Stimulated activated CD8-positive, alpha-beta memory T cell treated with anti-CD3 and anti-CD28 coated beads, Interleukin-2, amount 100 ng/mL, for 1 hour (primary cell): ENCODE measurements at places on chromosomes 5 and 9.
A peak's percentile ranks its signal among the peaks of the same experiment; 100 is the strongest.

GRCh38 chr9:95732802-95733688 lies 142.4 kb upstream of the ERCC6L2 start:
- no peak for DNase-seq

DNA sequence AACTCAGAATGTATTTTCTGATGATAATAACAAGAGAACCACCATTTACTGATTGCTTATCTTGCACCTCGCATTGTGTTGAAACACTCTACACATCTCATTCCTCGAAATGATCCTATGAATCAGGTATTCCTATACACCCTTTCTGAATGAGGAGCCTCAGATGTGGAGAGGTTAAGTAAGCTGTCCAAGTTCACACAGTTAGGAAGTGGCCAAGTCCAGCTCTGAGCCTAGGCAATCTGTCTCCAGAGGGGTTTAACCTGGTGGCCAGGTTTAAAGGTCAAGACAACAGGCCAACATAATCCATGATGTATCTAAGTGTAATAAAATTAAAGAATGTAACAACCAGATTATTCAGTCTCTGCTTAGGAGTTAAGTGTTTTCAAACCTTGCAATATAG lies 12.9 kb downstream of the FAM169A start:
- DNase-seq: no peak

GRCh38 chr9:82668689-82669199 lies 394.2 kb downstream of the RASEF start:
- no peak for DNase-seq

- no peak for DNase-seq
Observed at GRCh38 chr5:71862087-71862486, 143.0 kb downstream of the CARTPT start.

DNA sequence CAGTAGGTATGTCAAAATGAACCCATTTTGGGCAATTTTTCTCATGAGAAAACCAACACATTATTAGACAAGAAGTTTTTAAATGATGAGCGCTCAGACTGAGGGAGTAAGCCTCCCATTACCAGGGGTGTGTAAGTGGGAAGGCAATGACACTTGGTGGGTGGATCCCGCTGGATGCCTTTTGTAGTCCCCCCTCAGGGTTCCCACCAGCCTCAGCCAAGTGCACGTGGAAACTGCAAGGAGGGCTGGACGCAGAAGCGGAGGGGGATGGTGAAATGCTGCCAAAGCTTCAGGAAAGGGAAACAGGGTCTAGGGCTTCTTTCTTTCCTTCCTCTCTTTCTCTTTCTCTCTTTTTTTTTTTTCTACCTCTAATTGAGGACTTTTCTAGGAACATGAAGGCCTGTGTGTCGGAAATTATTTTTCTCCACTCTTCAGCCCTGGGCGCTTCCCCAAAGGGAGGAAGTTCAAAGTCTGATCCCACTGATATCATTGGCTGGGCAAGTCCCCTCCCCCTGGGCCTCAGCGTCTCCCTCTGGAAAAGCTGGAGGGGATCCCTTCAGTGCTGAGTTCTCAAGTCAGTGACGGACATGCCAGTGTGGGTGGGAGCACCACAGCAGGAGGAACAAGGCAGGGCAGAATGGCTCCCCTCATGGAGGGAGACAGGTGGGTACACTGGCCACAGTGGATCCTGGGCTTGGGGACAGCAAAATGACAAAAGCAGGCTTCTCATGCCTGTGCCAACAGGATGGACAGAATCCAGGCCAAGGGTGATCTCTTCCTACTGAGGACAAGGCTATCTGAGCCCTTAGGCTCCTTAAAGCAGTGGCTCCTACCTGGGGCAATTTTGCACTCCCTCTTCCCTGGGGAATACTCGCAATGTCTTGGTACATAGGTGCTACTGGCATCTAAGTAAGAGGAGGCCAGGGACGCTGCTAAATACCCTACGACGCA lies 23.9 kb upstream of the SLC25A51 start:
- no peak for DNase-seq

DNA sequence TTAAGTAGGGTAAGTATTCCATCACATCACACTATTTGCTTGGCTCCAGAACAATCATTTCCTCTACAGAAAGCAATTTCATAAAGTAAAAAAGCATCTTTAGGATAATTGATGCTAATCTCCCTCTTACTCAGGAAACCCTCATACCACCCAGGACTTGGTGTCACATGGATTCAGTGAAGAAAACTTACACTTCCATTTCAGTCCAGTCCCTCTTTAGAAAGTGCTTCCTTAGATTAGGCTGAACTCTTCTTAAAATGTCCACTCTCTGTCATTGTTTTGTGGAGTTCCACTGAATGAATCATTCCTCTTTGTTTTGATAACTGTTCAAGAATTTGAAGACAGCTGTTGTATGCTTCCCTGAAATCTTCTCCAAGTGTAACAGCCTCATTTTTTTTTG lies 144.0 kb upstream of the ZNF462 start:
- DNase-seq: no peak

DNA sequence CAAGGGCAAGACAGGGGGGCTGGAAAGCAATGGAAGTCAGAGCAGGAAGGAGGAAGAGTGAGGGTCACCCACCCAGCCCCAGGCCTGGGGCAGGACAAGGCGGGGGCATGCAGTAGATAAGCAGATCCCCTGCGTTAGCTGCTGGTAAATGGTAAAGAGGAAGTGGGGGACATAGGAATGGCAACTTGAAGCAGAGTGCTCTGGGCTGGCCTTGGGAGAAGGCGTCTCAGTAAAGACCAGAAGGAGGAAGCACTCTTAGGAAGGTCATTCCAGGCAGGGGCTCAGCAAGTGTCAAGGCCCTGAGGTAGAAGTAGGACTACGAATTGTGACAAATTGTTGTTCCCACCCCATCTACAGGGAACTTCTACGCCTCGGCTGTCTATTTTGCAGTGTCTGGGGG lies 15.1 kb downstream of the TCOF1 start:
- DNase-seq: no peak

DNA sequence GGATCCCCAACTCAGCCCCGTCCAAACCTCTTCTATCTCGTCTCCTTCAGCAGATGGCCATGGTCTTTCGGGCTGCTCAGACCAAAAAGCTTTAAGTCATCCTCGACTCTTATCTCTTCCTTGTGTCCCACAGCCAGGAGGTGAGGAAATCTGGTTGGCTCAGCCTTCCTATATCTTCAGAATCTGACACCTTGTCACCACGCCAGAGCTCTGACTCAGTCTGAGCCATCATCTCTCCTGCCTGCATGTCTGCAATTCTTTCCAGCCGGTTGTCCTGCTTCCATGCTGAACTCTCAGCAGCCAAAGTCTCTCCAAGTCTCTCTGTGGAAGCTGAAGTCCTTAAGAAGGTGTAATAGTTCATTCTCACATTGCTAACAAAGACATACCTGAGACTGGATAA lies 419.3 kb upstream of the ADAMTS16 start:
- no peak for DNase-seq

DNA sequence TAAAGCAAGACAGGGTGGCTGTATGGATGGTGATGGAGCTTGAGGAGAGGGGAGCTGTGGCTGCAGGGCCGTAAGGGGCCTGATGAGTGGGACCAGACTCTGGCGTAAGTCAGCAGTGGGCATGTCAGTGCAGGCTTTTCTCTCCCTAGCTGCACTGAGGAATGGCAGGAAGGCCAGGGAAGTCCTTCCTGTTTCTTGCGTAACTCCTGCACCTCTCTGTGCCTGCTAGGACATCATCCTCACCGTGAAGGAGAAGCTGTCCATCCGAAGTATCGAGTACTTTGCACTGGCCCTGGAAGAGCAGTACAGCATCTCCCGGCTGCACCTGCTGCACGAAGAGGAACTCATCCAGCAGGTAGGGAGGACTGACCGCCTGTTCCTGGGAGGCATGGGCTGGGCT lies 24.1 kb upstream of the TRMT10B start:
- no peak for DNase-seq

- peak; percentile 16 for DNase-seq
Observed at GRCh38 chr5:171484460-171484899, 65.0 kb downstream of the FGF18 start.

- no peak for DNase-seq
Observed at GRCh38 chr9:129773262-129774048, 20.6 kb upstream of the PTGES start.

GRCh38 chr5:168211245-168211644 lies 80.2 kb upstream of the WWC1 start:
- DNase-seq: no peak

GRCh38 chr9:79623799-79624721 lies 52.3 kb downstream of the TLE4 start:
- DNase-seq: peak; percentile 8

DNA sequence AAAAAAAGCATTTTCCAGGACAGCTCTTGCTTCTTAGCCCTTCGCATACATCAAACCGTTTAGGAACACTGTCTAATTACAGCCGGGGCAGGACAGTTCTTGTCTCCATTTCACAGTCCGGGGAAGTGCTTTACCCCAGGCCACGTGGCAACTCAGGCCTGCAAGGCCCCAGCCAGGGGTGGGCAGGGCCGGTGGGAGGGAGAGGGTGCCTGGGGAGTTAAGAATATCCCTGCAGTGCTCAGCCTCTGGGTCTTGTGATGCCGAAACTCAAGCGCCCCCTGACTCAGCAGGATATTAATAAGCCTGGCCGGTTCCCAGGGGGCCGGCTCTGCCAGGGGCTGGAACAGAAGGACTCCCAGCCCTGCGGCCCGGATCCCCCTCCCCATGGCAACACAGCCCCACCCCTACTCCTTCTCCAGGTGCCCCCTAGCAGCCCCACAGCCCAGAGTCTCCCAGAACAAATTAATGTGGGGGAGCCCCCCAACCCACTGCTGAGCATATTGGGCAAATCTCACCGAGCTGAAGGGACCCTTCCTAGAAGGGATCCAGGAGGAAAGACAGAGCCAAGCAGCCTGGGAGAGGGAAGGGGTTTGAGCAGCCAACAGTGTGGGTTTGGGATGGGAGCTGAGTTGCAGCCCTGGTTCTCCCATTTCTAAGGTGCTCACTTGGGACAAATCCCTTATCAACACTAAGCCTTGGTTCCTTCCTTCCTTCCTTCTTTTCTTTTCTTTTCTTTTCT lies 45.3 kb downstream of the PLPP7 start:
- no peak for DNase-seq

DNA sequence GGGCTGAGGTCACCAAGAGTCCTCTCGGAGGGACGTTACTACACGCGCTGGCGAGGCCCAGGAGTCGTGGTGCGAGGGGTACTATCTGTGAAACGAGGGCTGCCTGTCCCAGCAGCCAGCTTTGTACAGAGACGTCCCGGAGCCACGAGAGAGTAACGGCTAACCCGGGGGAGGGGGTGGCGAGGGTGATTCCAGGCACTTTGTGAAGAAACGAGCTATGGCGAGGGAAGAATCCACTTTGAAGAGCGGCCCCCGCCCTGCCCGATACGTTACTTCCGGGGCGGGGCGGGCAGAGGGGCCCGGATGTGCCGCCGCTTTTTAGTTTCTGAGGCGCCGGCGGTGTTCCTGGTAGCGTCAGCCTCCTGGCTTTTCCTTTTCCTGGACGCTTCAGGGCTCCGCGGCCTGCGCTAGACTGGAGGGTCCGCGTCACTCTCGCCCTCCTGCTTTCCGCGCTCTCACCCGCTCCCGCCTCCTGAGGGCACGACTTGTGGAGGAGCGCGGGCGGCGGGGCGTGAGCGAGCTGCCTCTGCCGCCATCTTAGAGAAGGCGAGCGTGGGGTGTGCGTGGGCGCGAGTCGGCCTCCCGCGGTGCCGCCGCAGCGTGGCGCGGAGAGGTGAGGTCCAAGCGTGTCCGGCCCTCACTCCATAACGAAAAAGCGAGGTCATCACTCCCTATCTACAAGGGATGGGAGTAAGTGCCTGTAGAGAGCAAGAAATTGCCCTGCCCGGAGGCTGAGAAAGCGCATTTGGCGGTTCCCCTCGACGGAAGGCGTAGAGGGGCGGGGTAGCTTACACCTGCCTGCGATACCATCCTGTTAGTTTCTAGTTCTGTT lies 580 bp upstream of the RFX3 start:
- peak; percentile 74 for DNase-seq

- DNase-seq: no peak
Observed at GRCh38 chr9:113609562-113610318, 146.2 kb downstream of the RGS3 start.

- DNase-seq: peak; percentile 47
Observed at GRCh38 chr5:149371296-149371962, 7.7 kb downstream of the IL17B start.

- DNase-seq: peak; percentile 51
Observed at GRCh38 chr5:119435436-119436132, 16.7 kb upstream of the HSD17B4 start.

GRCh38 chr5:151110122-151110681 lies 29.4 kb upstream of the TNIP1 start:
- DNase-seq: no peak

DNA sequence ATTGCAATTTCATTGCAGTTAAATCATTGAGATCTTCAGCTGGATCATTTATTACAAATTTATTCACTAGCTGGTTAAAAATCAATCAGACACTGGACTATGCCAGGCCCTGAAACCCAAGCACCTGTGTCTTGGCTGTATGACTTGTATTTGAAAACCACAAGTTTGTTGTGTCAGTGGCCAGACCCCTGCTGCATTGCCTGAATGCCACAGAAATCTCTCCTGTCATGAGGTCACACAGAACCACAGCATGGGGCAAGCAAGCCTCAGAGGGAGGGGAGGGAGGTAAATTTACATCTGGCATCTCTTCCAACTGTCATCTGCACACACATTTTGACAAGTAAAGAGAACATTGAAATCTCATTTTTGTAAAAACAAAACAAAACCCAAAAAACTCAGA lies 90.0 kb downstream of the ARRDC3 start:
- DNase-seq: no peak

DNA sequence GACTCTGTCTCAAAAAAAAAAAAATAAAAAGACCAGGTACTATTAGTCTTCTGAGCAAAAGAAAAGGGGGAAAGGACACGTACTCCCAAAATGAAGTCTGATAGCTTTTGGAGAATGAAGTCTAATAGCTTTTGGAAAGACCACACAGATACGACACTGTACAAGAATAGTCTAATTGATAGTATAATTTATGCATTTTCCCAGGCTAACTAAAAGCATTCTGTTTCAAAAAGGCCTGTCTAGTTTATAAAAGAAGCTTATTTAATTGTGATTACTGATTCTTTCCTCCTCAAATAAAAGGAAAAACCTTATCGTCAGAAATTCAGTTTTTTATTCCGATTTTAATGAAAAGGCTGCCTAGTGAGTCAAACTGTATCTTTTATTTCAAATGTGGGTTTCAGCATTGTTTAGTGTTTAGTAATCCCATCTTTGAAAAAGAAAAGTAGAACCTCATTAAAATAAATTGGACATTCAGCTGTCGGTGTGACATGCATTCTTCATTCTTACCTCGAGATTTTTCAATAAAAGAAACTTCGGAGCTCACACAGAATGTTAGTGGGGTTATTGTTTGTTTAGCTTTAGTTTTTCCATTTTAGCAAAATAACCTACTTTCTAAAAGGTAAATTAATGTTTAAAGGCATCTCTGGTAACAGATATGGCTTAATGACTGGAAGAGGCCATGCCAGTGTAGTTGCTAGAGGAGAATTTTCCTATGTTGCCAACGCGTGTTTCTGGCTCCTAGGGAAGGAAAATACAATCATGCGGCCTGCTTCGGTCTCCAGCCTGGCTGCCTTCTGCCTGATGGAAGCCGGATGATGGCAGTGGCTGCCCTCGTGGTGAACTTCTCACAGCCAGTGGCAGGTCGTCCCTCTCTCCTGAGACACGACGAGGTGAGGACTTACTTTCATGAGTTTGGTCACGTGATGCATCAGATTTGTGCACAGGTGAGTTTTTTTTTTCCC lies 70.0 kb downstream of the NLN start:
- DNase-seq: no peak
